ENCODE measurements at places on chromosomes 4 and X.

- no peak for ATAC-seq
Measured at GRCh38 chrX:136866337-136867095, 14.0 kb downstream of the RBMX start.

GRCh38 chrX:36867143-36867542, 141.0 kb upstream of the FAM47C start:
- ATAC-seq, result no peak

DNA sequence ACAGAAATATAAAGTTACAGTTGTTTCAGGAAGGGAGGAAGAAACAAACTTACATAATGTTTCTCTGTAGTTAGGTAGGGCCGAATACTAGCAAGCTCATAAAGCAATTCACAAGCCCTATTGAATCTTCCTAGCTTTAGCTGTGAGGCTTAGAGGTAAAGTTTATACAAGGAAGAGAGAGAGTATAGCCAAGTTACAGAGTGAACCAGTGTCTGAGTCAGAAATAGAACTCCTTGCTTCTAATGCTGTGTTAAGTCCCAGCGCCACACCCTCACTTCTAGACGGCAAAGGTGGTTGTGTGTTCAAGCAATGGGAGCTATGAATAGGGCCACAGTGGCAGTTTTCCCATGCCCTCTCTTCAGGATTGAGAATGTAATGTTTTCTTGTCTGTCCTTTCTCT, 6.1 kb downstream of the LPAR4 start:
- ATAC-seq, result no peak

DNA sequence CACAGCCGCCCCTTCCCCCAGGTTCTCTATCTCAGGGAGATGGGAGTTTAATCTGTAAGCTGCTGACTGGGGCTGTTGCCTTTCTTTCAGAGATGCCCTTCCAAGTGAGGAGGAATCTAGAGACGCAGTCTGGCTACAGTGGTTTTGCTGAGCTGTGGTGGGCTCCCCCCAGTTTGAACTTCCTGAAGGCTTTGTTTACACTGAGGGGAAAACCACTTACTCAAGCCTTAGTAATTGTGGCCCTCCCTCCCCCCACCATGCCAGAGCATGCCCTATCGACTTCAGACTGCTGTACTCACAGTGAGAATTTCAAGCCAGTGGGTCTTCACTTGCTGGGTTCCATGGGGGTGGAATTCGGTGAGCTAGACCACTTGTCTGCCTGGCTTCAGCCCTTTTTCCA, 131.3 kb downstream of the FAAH2 start:
- ATAC-seq, result no peak

- ATAC-seq, result peak; percentile 79
Measured at GRCh38 chrX:41720125-41720779, 3.7 kb upstream of the GPR82 start.

DNA sequence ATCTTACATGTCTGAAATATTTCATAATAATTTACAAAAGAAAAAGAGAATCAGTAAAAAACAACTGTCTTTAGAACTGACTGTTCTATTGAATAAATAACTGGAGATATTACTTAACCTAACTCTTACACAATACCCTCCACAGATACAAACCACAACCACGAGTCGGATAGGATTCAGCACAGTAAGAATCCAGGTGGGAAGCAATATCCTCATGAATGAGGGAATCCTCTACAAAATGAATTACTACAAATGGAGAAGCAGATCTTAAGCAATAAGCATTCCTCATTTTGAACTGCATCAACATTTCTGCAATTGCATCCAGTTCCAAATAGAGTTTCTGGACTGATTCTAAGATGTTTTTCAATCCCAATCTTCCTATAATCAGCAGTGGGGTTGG, 227.1 kb downstream of the SH2D1A start:
- ATAC-seq, result no peak

GRCh38 chr4:127139788-127140286, 492.9 kb upstream of the INTU start:
- no peak for ATAC-seq

DNA sequence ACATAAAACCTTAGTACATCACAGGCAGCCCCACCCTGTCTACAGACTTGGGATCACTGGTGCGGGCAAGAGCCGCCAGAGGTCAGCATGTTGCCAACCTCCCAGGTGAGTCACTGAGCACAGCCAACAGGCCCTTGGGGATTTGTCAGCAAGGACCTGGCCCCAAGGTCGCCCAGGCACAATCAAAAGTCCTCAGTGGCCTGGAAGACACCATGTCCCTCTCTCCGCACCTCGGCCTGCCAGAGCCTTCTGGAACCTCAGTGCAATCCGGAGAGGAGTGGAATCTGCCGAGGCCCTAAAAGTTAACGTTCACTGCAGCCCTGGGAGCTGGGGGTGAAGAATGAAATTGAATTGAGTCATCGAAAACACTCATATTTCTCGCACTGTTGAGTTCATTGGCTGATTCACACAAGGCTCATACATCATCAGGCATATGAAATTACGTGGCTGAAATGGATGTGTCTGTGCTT, 74.3 kb downstream of the WFS1 start:
- ATAC-seq, result peak; percentile 85

- ATAC-seq, result peak; percentile 42
Measured at GRCh38 chrX:110201799-110202198, 116.1 kb downstream of the AMMECR1 start.

DNA sequence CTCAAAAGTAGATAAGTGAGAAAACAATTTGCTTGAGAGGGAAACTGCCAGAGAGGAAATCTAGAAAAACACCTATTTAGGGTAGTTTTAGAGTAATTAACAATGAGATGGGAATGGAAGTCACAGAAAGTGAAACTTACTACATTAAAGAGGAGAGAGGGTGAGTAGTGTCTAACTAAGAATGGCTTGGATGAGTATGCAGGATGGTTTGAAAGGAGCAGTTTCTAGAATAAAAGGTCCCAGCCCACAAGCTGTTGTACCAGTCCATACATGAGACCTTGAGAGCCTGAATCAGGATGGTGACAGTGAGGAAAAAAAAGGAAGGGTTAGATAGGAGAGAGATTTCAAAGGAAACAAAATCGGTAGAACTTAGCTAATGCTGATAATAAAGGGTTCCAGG, 1.3 kb downstream of the GAR1 start:
- peak; percentile 55 for ATAC-seq

DNA sequence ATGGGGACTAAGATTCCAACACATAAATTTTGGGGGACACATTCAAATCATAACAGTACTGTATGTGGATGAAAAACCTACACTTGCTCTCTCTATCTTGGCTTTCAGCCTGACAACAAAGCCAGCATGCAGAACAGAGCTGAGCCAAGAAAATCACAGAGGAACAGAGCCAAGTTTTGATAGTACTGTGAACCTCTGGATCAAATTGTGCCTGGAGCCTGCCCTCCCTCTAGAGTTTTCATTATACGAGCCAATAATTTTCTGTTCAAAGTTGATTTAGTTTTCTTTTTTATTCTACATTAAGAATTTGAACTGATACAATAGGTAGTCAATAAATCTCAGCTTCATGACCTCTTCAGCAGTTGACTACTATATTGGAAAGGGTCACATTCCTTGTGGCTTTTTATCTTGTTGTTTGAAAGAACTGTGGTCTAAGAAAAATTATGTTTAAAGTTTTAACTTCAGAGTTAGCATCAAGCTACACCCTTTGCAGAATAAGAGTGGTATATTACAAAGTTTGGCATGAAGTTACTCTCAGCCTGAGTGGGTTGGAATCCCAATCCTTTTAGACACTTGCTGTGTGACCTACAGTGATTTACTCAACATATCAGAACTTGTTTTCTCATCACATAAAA, 31.1 kb downstream of the GRID2 start:
- ATAC-seq, result no peak

DNA sequence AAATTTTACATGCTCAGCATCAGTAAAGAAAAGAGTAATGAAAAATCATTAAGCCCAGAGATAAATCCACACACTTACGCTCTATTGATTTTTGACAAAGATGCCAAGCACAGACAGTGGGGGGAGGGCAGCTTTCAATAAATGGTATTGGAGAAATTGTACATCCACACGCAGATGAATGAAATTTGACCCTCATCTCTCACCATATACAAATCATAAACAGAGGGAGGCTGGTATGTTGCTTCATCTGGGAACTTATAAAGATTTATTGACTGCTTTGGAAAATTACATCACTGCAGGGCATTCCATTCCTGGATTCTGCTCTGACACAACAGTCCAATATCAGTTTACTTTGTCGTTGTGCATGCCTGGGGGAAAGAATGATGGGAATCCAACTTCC, 58.4 kb upstream of the XAGE1A start:
- ATAC-seq, result no peak

- no peak for ATAC-seq
Measured at GRCh38 chr4:83139514-83140156, 25.1 kb upstream of the PLAC8 start.

DNA sequence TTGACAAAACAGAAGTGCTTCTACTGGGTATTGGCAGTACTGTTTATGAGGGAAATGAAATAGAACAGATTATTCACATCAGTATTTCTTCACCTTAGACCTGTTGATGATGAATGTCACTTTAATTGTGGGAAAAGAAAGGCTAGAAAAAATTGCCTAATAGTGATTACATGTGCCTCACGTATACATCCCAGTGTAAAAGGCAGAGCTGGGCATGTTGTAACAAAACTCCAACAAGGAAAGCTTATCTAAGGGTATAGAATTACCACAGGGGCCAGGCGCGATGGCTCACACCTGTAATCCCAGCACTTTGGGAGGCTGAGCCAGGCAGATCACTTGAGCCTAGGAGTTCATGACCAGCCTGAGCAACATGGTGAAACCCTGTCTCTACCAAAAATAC, 4.2 kb downstream of the PGM2 start:
- ATAC-seq, result no peak

- ATAC-seq, result no peak
Measured at GRCh38 chr4:86934147-86934770, 552 bp upstream of the AFF1 start.

DNA sequence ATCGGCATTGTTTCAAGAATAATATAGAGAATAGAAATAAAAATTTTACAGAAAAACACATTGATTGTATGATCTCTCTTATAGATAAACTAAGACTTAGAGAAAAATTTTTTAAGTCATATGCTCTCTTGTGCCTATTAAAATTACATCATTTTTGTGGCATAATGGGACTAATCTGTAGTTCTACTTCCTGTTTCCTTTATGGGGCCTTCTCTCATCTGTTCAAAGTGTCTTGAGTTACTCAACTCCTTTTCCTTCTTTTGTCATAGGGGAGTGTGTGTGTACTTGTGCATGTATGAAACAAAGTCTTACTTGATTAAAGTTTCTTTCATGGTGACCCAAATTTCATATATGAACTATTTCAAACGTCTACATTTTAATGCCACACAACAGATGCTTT, 1448.9 kb upstream of the TENM3 start:
- ATAC-seq, result no peak

DNA sequence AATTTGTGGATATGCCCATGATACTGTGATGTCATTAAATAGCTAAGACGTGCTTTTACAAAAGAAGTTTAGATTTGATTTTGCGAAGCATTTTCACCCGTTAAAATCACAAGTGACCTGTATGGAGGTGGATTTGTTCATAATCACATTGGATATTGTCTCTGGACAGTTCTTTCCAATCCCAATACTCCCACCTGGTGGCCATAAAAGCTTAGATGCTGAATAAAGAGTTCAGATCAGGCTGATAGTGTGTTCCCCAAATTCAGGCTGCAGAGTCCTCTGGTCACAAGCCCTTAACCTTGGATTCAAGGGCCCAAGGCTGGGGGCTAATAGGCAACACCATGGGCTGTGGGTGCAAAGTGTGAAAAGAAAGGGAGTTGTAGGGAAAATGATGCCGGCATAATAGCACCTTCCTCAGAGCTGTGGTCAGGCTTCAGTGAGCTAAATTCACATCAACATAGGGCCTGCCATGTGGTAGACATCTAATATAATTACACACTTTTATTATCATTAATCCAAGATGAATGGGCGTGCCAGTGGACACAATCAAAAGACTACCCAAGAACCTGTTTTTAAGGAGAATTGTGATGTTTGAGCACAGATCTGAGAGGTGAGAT, 28.1 kb downstream of the SMIM43 start:
- ATAC-seq, result peak; percentile 52

- no peak for ATAC-seq
Measured at GRCh38 chrX:9335251-9335650, 129.6 kb upstream of the TBL1X start.

DNA sequence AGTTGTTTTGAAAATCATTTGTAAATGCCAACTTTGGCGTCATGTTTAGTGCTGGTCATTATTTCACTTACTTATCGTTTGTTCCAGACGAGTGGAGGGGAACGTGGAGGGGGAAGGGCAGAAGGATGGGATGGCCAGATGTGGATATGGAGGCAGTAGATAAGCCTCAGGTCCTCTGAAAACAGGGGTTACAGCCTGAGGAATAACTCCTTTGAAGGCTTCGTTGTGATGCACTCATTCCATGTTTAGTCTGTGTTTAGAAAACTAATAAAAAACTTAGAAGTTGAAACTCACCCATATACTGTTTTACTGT, 1.1 kb downstream of the MOB1B start:
- no peak for ATAC-seq

- ATAC-seq, result no peak
Measured at GRCh38 chr4:70938086-70938485, 35.9 kb downstream of the MOB1B start.

- ATAC-seq, result no peak
Measured at GRCh38 chr4:681736-682451, 7.1 kb downstream of the SLC49A3 start.

- ATAC-seq, result no peak
Measured at GRCh38 chr4:6527259-6527658, 47.7 kb upstream of the MAN2B2 start.

GRCh38 chr4:729336-730315, 24.0 kb downstream of the PCGF3 start:
- no peak for ATAC-seq

DNA sequence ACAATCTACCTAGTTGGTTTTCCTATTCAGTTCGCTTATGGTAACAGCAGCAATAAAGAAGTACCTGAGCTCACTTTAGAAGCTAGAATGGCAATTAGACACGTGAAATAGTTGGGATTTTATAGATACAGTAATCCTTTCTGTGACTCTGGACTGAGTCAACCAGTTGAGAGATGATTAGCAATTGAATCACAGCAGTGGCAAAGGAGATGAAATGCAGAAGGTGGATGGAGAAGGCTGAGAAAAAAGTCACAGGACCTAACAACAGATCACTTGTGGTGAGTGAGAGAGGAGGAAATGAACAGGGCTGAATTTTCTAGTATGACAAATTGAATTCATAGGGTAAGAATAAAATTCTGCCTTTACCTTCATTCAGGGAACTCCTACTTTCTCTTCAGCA, 197.1 kb upstream of the MAGEB18 start:
- ATAC-seq, result no peak

GRCh38 chr4:16118090-16118489, 34.3 kb upstream of the PROM1 start:
- ATAC-seq, result no peak

- ATAC-seq, result no peak
Measured at GRCh38 chrX:133868682-133869081, 116.7 kb downstream of the GPC3 start.

- ATAC-seq, result no peak
Measured at GRCh38 chrX:15645266-15645665, 19.3 kb downstream of the CLTRN start.

DNA sequence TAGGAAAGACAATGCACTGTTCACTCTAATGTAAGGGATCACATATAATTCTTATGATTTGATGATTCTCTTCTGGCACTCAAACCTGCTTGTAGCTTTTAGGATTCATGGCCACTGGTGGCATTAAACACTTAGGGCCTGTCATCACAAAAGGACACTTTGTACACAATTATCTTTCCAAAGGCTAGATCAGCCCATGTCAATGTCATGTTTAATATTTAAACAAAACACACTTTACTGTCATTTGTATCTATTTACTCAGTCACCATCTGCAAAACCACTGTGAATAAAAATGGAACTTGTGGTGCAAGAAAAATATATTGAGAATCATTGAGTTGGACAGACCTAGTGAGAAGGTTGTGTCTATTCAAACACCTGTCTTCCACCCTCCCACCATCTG, 83.6 kb upstream of the TTC29 start:
- no peak for ATAC-seq
